Activated CD8-positive, alpha-beta memory T cell treated with anti-CD3 and anti-CD28 coated beads for 48 hours (primary cell): ENCODE measurements at places on chromosomes 11 and 22.

GRCh38 chr11:122836916-122837315, 1.4 kb upstream of the CRTAM start:
- DNase-seq, result no peak

- no peak for DNase-seq
Observed at GRCh38 chr22:20647586-20648305, 126.2 kb upstream of the SERPIND1 start.

GRCh38 chr22:44179196-44179988, 1.3 kb upstream of the PARVG start:
- no peak for DNase-seq

DNA sequence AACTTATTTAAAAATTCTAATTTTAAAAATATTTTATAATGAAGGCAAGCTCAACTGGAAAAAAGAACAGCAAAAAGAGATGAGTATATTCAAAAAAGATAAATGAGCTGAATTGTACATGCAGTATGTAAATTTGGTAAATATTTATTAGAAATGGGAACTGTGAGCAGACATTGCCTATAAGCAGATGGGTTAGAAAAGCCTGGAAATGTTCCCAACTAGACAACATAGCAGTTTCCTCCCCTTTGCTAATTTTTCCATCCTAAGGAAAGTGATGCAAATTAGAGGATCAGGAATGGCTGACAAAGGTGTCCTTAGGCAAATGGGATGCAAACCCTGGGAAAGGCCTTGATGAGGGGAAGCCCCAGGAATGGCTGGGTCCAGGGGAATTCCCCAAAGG, 37.2 kb downstream of the TP53I11 start:
- no peak for DNase-seq

DNA sequence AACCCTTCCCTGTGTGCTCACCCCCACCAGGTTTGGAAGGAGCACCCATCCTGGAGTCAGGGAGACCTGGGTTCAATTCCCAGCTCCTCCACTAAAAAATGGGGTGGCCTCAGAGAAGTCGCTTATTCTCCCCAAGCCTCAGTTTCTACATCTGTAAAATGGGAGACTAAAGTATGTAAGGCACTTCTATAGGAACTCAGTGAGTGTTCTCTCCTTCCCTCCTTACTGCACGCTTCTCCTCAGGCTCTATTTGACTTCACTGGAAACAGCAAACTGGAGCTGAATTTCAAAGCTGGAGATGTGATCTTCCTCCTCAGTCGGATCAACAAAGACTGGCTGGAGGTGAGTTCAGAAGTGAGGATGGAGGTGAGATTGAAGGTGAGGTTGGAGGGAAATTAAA, 11.3 kb downstream of the NCF4 start:
- no peak for DNase-seq

- DNase-seq, result no peak
Observed at GRCh38 chr11:134082990-134083389, 14.1 kb downstream of the JAM3 start.

DNA sequence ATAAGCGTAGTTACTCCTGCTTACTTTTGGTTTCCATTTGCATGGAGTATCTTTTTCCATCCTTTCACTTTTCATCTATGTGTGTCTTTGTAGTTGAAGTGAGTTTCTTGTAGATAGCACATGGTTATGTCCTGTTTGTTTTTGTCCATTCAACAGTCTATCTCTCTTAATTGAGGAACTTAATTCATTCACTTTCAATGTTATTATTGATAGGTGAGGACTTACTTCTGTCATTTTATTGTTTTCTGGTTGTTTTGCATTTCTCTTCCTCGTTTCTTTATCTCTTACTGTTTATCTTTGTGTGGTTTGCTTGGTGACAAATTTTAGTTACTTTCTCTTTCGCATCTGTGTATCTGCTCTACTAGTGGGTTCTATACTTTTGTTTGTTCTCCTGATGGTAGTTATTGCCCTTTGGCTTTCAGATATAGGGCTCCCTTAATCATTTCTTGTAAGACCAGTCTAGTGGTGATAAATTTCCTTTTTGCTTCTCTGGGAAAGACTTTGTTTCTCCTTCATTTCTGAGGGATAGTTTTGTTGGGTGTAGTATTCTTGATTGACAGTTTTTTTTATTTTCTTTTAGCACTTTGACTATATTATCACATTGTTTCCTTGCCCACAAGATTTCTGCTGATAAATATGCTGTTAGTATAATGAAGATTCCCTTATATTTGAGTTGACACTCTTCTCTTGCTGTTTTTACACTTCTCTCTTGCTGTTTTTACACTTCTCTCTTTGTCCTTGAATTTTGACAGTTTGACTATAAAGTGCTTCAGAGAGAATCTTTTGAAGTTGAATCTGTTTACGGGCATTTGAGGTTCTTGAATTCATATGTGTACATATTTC, 9.0 kb upstream of the RAG1 start:
- no peak for DNase-seq

DNA sequence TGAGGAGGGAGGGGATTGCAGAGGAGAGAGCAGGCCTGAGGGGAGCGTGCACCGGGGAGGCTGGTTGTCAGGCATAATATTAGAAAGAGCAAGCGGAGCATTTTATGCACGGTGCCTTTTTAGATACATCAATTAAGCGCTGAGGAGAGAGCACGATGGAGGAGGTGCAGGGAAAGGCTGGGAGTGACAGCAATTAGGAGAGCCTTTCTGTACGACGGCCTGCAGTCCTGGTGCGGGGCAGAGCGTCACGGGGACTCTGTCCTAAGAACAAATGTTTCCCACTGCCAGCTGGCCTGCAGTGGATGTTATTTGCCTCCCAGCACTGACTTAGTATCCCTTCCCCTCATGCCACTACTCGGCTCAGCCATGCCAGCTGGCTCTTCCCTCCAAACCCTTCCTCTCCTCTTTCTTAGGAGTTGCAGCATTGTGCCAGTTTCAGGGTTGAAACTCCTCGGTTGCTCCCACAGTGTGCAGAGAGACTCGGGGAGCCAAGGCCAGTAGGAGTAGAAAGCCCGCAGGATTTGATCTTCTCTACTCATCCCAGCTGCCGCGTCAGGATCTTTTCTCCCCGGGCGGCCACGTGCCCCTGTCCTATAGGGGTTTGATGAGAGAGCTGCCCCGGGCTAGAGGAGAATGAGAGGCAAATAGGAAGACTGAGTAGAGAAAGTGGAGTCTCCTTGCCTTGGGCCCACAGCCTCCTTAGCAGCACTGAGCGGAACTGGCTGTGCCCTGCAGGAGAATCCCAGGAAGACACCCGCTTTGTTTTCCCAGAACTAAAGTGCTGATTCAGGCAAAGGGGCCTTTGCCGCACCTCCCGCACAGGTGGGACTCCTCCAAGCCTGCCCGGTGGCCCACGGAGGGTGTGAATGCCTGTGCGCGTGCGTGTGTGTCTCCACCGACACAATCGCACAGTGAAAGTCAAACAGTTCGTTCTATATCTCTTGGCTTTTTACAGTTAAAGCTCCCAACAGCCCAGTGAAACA, 875.3 kb downstream of the NTM start:
- DNase-seq, result no peak

- DNase-seq, result no peak
Observed at GRCh38 chr11:119210050-119210449, 3.9 kb downstream of the CBL start.

- no peak for DNase-seq
Observed at GRCh38 chr11:64181506-64182411, 4.2 kb upstream of the STIP1 start.

- no peak for DNase-seq
Observed at GRCh38 chr11:46112961-46113607, 8.2 kb downstream of the PHF21A start.

DNA sequence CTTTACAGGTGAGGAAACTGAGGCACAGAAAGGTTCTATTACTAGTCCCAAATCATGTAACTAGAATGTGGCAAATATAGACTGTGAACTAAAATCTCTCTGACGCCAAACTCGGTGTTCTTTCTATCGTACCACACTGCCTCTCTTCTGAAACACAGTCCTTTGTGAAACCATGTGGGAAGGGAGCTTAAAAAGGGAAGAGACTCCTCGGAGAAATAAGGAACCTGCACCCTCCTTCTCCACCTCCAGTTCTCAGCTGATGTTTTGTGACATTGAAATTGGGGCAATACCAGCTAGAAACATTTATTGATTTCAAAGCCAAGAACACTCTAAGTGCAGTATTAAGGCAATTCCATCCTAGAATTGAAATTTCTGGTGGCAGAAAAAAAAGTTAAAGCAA, 76.4 kb upstream of the DRD2 start:
- DNase-seq, result no peak

- no peak for DNase-seq
Observed at GRCh38 chr11:120334894-120335462, 1.2 kb upstream of the ARHGEF12 start.

DNA sequence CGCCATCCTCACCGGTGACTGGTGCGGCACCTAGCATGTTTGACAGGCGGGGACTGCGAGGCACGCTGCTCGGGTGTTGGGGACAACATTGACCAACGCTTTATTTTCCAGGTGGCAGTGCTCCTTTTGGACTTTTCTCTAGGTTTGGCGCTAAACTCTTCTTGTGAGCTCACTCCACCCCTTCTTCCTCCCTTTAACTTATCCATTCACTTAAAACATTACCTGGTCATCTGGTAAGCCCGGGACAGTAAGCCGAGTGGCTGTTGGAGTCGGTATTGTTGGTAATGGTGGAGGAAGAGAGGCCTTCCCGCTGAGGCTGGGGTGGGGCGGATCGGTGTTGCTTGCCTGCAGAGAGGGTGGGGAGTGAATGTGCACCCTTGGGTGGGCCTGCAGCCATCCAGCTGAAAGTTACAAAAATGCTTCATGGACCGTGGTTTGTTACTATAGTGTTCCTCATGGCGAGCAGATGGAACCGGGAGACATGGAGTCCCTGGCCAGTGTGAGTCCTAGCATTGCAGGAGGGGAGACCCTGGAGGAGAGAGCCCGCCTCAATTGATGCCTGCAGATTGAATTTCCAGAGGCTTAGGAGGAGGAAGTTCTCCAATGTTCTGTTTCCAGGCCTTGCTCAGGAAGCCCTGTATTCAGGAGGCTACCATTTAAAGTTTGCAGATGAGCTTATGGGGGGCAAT, 1.1 kb downstream of the NEAT1 start:
- DNase-seq, result no peak

DNA sequence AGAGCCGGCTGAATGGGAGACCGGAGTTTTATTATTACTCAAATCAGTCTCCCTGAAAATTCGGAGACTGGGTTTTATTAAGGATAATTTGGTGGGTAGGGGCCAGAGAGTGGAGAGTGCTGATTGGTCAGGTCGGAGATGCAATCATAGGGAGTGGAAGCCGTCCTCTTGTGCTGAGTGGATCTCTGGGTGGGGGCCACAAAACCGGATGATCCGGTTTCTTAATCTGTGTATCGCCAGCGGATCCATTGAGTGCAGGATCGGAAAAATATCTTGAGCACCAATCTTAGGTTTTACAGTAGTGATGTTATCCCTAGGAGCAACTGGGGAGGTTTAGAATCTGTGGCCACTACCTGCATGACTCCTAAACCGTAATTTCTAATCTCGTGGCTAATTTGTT, 886 bp upstream of the NIPSNAP1 start:
- DNase-seq, result no peak

- DNase-seq, result no peak
Observed at GRCh38 chr11:34823639-34824038, 92.5 kb downstream of the APIP start.

DNA sequence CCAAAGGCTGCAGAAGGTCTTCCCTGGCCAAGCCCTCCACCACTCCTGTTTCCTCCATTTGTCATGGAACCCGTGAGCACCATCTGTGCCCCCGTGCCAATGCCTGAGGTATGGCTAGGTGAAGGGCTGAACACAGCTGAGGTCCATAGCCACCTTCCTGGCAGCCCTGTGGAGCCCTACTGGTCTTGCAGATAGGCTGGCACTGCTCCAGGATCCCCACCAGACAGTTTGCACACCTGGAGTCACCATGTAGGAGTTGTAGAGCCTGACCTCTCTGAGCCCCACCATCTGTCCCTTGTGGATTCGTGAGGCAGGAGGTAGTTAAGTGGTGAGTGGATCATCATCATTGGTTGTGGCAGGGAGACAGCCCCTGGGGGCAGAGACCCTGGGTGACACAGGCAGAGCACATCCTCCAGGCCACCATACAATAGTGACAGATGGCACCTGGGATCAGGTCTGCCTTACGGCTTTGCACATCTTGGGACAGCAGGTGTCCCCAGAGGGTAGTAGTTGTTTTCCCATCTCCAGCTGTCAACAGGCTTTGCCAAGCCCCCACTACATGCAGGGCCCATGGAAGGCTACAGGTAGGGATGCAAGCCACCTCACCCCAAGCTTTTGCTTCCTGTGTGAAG, 52.5 kb upstream of the SUSD2 start:
- DNase-seq, result no peak

- DNase-seq, result no peak
Observed at GRCh38 chr22:39317775-39318506, 1.5 kb downstream of the RPL3 start.

DNA sequence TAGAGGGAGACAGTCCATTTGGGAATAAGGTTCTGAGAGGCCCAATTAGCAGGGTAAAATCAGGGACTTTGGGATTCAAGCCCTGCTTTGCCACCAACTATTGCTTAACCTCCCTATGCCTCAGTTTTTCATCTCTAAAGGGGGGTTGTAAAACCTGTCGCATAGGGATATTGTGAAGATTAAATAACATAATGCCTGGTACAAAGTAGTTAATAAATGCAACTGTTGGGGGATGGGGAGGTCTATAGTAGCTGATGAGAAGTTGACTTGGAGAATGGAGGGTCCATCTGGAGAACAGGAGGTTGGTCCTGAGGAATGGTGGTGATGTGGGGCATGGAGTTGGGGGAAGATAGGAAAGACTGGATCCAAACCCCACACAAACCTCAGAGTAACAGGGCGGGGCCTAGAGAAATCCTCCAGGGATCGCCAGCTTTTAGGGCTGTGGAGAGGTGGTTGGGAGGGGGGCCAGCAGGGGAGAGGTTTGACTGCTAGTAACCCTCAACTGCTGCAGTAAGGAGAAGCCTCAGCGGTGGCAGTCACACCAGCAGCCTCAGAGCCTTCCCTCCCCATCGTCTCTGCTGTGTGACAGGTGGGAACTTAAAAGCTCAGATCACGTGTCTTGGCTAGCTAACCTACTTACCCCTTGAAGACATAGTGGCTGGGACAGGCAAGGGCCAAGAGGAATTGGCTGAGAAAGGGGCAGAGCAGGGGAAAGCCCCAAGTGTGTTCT, 1.1 kb upstream of the ABCG4 start:
- DNase-seq, result no peak

DNA sequence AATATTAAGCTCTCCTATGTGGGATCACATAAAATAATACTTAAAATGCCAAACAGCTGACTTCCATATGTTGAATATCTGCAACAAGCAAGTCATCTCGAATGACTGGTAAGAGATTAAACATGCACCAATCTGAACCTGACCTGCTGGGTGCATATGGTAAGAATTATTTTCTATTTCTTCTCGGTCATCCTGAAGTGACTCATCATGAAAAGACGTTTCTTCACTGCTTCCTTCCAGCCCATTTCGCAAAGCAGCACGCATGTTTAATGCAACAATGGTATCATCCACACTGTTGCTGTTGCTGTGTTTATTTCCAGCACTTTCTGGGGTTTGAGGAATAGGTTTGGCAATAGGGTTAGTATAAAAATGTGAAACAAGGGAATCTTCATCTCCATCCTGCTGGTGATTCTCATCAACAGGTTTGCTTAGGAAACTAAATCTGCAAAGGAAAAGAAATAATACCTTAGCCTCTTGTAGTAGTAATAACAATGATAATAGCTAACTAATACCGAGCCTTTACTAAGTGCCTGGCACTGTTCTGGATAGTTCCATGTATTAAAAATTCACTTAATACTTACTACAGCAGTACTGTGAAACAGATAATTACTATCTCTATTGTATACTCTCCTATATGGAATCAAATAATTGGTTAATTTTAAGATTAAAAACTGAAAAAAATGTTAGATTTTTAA, 52.0 kb upstream of the CHRNA10 start:
- DNase-seq, result no peak

- DNase-seq, result no peak
Observed at GRCh38 chr11:78419327-78419726, 1.7 kb upstream of the GAB2 start.
